CD4-positive, alpha-beta T cell (primary cell): ENCODE measurements at places on chromosomes 3 and 15.

- DNase-seq, result no peak
- H3K27me3 ChIP-seq, result no peaks in the 10 kb centered on the region
- H3K36me3 ChIP-seq, result no peaks in the 10 kb centered on the region
- H3K4me3 ChIP-seq, result no peak overlapping the region
- no peak overlapping the region for H3K27ac ChIP-seq
Measured at GRCh38 chr3:64234571-64234970, 9.3 kb upstream of the PRICKLE2 start.

DNA sequence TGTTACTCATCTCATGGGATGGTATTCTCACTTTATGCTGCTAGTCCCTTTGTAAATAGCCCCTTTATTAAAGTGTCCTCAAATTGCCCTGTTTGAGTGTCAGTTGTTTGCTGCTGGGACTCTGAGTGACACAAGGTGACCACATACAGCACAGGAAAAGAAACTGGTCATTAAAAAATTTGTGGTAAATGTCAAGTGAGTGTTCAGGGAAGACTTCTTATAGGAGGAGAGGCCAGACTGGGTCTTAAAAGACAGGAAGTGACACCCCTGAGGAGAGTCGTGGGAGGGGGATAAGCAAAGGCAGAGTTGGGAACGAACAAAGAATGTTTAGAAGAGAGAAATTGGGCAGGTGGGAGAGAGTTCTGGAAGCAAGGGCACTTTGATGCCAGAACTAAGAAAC lies 35.2 kb downstream of the CCR3 start:
- no peaks in the 10 kb centered on the region for H3K27me3 ChIP-seq
- H3K36me3 ChIP-seq, result no peaks in the 10 kb centered on the region
- DNase-seq, result no peak
- H3K4me3 ChIP-seq, result no peak overlapping the region
- H3K4me1 ChIP-seq, result peaks cover 49% of the 10 kb centered on the region

DNA sequence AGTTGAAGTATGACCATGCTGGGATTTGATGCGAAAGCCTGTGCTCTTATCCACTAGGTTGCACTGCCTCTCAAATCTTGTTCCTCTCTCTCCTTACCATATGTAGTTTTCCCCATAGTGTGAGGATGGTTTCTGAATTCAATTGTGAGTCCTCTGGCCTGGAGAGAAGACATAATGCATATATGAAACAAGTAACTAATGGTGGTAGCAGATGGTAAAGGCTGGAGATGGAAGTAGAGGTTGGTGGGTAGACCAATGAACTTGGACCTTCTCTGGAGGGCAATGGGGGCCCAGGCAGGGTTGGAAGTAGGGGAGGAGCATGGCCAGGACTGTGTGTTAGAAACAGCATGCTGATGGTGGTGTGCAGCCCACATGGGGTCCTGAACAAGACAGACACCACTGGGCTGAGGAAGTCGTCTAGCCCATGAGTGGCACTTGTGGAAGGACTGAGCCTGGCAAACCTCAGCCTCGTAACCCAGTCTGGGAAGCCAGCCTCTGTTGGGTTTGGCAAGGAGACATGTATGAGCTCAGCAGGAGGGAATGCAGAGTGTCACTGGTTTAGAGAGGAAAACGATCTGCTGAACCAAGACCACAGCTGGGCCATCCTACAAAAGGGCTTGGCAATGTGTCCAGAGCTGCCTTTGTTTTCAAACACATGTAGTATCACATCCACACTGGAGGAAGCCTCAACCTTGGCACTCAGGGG lies 18.5 kb upstream of the LMCD1 start:
- H3K27ac ChIP-seq, result no peak overlapping the region
- DNase-seq, result no peak
- H3K36me3 ChIP-seq, result no peaks in the 10 kb centered on the region
- H3K4me3 ChIP-seq, result no peak overlapping the region
- no peaks in the 10 kb centered on the region for H3K4me1 ChIP-seq

- no peak overlapping the region for H3K4me3 ChIP-seq
- H3K36me3 ChIP-seq, result no peaks in the 10 kb centered on the region
- H3K4me1 ChIP-seq, result no peaks in the 10 kb centered on the region
- no peak for DNase-seq
- no peaks in the 10 kb centered on the region for H3K27me3 ChIP-seq
Measured at GRCh38 chr3:171001957-171002694, 24.4 kb downstream of the SLC2A2 start.

- no peaks in the 10 kb centered on the region for H3K27me3 ChIP-seq
- H3K4me1 ChIP-seq, result no peaks in the 10 kb centered on the region
- no peaks in the 10 kb centered on the region for H3K36me3 ChIP-seq
- DNase-seq, result no peak
- H3K27ac ChIP-seq, result no peak overlapping the region
Measured at GRCh38 chr3:9276761-9277370, 27.4 kb upstream of the SRGAP3 start.

GRCh38 chr15:42217568-42217967 lies 9.5 kb upstream of the VPS39 start:
- no peaks in the 10 kb centered on the region for H3K4me1 ChIP-seq
- H3K27me3 ChIP-seq, result no peaks in the 10 kb centered on the region
- no peak overlapping the region for H3K27ac ChIP-seq
- H3K36me3 ChIP-seq, result peaks cover 62% of the 10 kb centered on the region
- H3K4me3 ChIP-seq, result no peak overlapping the region
- no peak for DNase-seq

DNA sequence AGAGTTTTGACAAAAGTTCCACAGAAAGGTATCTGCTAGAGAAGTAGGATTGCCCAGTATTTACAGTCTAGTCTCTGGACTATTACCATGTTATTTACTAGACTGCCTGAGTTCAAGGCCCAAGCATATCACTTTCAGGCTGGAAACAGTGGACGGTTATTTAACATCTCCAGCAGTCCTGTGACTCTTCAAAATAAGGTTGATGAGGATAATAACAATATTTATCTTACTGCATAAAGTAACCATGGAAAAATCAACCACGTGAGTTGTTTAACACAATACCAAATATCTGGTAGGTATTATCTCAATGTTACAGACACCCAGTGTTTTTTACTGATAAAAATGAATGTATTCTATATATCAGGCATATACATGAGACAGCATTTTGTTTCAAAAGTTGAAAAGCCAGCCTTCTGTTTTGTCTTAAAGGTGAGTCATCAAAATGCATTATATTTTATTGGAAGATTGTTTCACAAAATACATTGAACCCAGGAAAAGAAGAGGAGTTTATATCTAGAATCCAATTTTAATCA lies 535.8 kb downstream of the TBL1XR1 start:
- no peak overlapping the region for H3K27ac ChIP-seq
- H3K27me3 ChIP-seq, result no peaks in the 10 kb centered on the region
- H3K36me3 ChIP-seq, result no peaks in the 10 kb centered on the region
- H3K4me1 ChIP-seq, result no peaks in the 10 kb centered on the region
- DNase-seq, result no peak

GRCh38 chr15:63987796-63988378 lies 58.4 kb downstream of the DAPK2 start:
- no peak overlapping the region for H3K4me3 ChIP-seq
- no peaks in the 10 kb centered on the region for H3K27me3 ChIP-seq
- no peaks in the 10 kb centered on the region for H3K4me1 ChIP-seq
- no peak for DNase-seq
- H3K27ac ChIP-seq, result no peak overlapping the region
- no peaks in the 10 kb centered on the region for H3K36me3 ChIP-seq
